ENCODE measurements at places on chromosomes 12 and 14.

GRCh38 chr14:95374239-95374997, 54.7 kb upstream of the CLMN start:
- DNase-seq = no peak

DNA sequence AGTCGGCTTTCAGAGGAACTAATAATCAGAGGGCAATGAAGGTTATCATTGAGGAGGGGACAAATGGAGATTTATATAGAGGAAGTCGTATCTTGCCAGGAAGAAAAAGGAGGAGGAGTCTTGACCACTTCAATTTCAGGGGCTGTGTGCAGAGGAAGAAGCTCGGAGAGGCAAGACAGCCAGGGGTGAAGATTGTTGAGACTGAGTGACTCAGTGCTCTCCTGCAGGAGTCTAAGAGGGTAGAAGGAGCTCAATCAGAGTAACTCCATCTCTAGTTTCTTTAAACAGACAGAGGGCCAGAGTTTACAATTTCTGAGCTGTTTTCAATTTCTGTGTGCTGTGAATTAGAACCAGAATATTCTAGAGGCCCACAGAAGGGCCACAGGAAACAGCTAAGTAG, 439.3 kb upstream of the PRICKLE1 start:
- DNase-seq = no peak

DNA sequence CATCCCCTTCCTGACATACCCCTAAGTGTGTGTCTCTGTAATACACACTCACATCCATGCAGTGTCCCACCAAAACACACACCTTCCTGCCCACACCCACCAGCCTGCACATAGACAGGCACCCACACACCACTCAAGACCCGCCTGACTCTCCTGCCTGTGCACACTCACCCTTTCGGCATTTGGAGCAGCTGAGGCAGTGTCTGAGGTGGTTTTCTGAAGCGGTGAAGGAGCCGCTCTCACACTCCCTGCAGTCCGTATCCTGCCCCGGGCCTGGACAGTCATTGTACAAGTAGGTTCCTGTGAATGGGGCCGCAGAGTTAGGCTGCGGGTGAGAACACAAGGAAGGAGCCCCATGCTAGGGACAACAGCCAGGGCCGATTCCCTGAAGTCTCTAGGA, 8.3 kb downstream of the TNFRSF1A start:
- DNase-seq = no peak

GRCh38 chr14:56081139-56081538, 37.1 kb upstream of the PELI2 start:
- no peak for DNase-seq

DNA sequence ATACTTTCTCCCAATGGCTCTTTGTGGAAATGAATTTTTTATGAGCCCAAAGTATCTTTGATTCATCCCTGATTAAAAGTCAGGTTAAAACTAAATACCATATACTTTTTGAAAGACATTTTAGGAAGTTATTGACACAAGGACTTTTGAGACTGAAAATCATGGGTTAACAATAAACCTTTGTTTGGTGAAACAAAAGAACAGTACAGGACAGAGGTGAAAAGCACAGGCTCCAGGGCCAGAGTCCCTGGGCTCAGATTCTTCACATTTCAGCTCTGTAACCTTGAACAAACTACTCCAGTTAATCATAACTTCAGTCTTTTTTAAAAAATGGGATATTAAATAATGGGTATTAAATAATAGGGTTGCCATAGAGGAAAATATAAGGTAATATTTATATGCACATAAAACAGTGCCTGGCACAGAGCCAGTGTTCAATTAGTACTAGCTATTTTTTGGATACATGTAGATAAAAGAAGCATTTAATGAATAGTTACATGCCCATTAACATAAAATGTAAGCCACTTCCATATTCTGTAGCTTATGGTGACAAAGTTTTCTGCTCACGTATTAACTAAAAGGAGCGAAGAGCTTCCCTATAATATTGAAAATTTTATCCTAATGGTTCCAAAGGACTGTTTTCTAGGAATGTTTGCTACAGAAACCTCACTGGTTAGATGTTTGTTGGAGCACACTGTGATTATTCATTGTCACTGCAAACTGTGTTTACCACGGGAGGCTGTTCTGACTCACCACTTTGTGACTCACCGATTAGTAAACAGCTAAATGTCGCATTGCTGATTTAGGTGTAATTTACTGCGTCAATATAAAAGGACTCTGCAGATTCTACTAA, 255.4 kb downstream of the DAD1 start:
- no peak for DNase-seq

Data from activated CD8-positive, alpha-beta memory T cell treated with anti-CD3 and anti-CD28 coated beads for 1 hour (primary cell).